Brain (organoid and tissue), 16 donors: ENCODE measurements at places on chromosomes 2 and 18.
A peak's percentile ranks its signal among the peaks of the same experiment; 100 is the strongest.

DNA sequence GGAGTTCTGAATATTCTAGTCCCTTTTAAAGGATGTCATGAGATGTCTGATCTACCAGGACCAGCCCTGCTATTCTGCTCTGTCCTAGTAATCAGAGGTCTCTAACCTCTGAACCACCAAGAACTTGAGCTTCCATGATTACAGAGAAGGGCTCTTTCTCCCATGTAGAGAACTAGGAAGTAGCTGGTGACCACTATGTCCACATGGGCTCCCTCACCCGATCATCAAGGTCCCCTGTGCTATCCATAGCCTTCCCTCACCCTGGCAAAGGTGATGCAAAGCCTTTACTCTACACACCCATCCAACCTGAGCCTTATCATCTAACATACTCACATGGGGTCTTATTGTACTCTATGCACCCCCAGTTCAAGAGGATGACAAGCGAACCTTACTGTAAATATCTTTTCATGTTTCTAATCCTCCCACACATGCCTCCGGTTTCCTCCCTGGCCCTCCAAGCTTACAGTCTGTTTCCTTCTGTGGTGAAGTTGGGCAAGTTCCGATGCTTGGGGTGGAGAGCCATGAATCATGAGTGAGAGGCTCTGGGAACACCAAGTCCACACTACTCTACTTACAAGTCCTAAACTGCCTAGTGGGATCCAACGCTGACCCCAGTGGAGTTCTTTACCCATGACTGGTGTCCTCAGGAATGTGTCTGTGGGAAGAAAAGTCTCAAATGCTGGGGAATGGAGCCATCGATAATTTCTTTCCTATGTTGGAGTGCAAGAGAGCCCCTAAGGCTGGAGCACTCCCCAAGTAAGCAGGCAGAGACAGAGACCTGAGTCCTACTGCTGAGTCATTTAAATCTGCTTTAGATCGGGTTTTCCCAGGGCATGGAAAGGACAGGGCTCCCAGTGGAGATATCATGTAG, 73.3 kb upstream of the KLF7 start:
- no peak for DNase-seq

DNA sequence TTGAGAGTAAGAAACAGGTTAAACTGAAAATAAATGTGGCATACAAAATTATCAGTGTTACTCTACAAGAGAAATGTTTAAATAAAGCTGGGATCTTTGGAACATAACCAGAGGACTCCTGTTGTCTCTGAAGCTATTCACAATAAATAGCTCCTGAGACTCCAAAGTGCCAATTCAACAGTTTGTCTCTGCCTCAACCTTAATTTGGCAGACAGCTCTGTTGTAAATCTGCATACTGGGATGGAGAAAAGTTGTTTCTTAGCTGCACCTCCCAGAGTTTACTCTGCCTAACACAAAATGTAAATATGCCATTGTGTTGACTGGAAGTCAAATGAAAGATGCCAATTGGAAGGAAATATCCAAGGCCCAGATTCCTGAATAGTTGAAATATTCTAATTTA, 238.5 kb upstream of the EPHA4 start:
- DNase-seq, result no peak

DNA sequence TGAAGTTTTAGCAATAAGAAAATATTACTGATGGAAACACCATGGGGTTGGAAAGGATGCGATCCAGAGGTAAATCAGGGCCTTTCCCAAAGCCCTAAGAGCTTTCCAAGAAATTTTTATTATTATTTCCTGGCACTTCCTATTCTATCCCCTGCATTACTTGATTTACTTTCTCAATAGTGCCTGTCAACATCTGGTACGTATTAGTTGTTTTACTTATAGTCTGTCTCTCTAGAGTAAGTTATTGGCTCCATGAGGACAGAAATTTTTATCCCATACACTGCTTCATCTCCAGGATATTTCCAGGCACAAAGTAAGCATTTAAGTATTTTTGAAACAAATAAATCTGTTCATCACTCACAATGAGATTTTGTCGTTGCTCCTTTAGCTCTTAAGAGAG, 18.1 kb downstream of the PPP4R1 start:
- DNase-seq, result no peak

GRCh38 chr2:229445501-229446211, 174.6 kb upstream of the PID1 start:
- DNase-seq, result peak; percentile 71

GRCh38 chr18:45275367-45276113, 339.7 kb upstream of the SLC14A2 start:
- DNase-seq, result no peak

- DNase-seq, result peak; percentile 79
Observed at GRCh38 chr2:38947241-38948239, 57.9 kb downstream of the ARHGEF33 start.

DNA sequence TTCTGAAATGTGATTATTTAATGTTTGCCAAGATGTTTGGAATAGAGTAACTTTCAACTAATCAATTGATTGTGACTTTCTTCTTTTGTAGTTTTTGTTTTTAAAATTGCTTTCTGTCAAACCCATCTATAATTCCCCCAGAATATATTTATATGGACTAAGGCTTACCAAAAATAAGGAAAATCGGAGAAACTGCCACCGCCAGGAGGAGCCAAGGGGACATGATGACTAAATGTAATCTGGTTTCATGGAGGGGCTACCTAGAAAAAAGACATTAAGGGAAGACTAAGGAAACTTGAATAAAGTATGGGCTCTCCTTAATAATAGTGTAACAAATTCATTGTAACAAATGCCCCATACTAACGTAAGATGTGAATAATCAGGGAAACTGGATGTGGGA, 19.5 kb downstream of the BOLA3 start:
- no peak for DNase-seq

DNA sequence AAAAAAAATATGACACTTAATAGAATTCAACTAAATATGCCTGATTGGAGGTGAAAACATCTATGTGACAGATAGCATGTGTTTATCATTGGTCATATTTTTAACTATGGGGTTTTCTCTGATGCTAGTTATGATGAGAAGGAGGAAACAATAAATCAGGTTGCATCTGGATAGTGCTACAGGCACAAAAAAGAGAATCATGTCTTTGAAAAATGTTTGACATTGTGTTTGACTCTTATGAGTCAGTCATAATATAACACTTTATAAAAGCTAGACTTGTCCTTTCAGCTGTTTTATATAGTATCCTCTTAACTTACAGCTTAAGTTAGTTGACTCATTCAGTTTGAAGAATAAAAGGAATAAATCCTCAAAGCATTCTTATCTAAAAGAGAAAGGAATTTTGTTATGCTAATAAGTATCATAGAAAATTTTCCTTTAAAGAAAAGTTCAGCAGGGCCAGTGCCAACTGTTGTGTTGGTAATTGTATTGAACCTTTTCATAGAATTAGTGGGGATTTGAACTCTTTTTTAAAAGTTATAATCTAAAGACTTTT, 78.4 kb upstream of the UBXN4 start:
- no peak for DNase-seq

DNA sequence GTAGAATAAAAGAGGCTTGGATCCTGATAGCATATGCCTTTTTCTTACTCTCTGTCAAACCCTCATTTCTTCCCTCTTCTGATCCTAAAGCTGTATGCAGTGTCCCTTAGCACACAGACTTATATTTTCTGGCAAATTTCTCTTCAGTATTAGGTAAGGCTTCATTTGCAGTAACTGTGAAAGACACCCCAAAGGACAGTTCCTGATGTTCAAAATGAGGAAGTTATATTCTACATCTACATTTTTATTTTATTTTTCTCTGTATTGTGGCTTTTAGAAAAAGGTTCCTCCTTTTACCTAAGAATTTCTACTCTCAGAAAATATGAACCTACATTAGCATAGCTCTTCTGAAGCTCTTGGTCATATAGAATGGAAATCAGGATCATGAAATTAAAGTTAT, 261.7 kb downstream of the PDE11A start:
- DNase-seq, result no peak
